ENCODE measurements at places on chromosomes 13 and 19.
A peak's percentile ranks its signal among the peaks of the same experiment; 100 is the strongest.

GRCh38 chr13:34583181-34583580 is 358.9 kb upstream of the NBEA start:
- no peak overlapping the region for H3K4me3 ChIP-seq
- H3K4me1 ChIP-seq = no peaks in the 10 kb centered on the region
- no peak for DNase-seq

GRCh38 chr19:28941833-28942232 is 271.1 kb downstream of the UQCRFS1 start:
- no peaks in the 10 kb centered on the region for H3K4me1 ChIP-seq
- DNase-seq = no peak

- DNase-seq = no peak
- no peak overlapping the region for H3K4me3 ChIP-seq
- peaks cover 4% of the 10 kb centered on the region for H3K4me1 ChIP-seq
- H3K27me3 ChIP-seq = no peaks in the 10 kb centered on the region
- H3K36me3 ChIP-seq = no peaks in the 10 kb centered on the region
These were observed 17.1 kb downstream of the ARL11 start for GRCh38 chr13:49645451-49645850.

- H3K27me3 ChIP-seq = no peaks in the 10 kb centered on the region
- peaks cover 21% of the 10 kb centered on the region for H3K4me1 ChIP-seq
- H3K27ac ChIP-seq = no peak overlapping the region
- DNase-seq = no peak
These were observed 1193.8 kb downstream of the SLITRK1 start for GRCh38 chr13:82688400-82688994.

GRCh38 chr19:12628040-12629022 is 17.6 kb downstream of the ZNF791 start:
- H3K27me3 ChIP-seq = no peaks in the 10 kb centered on the region
- no peak overlapping the region for H3K4me3 ChIP-seq
- H3K36me3 ChIP-seq = peaks cover 61% of the 10 kb centered on the region
- DNase-seq = no peak
- no peak overlapping the region for H3K27ac ChIP-seq

GRCh38 chr13:98254513-98254912 is 77.4 kb upstream of the RNF113B start:
- no peaks in the 10 kb centered on the region for H3K36me3 ChIP-seq
- DNase-seq = no peak
- no peak overlapping the region for H3K27ac ChIP-seq
- H3K27me3 ChIP-seq = peaks cover 2% of the 10 kb centered on the region
- no peak overlapping the region for H3K4me3 ChIP-seq

DNA sequence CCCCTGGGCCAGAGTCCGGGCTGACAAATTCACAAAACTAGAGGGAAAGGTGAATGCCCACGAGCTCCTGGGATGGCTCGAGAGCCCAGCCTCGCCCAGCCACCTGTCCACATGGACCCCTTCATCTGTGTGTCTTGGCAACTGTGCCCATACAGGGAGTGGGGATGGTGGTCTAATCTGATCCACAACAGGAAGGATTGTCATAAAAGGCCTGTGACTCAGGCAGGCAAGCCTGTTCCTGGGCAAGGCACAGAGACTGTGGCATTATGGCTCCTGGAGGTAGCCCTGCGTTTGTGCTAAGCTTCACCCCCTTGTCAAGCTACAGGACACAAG is 20.0 kb downstream of the CAPS start:
- no peak for DNase-seq
- no peaks in the 10 kb centered on the region for H3K4me1 ChIP-seq
- H3K4me3 ChIP-seq = no peak overlapping the region
- H3K27me3 ChIP-seq = no peaks in the 10 kb centered on the region
- peaks cover 11% of the 10 kb centered on the region for H3K36me3 ChIP-seq

GRCh38 chr13:20127262-20127561 is 33.6 kb downstream of the GJA3 start:
- peak; percentile 34 for DNase-seq
- no peak overlapping the region for H3K27ac ChIP-seq
- no peaks in the 10 kb centered on the region for H3K4me1 ChIP-seq
- peak overlapping the region; percentile 65 for H3K4me3 ChIP-seq

DNA sequence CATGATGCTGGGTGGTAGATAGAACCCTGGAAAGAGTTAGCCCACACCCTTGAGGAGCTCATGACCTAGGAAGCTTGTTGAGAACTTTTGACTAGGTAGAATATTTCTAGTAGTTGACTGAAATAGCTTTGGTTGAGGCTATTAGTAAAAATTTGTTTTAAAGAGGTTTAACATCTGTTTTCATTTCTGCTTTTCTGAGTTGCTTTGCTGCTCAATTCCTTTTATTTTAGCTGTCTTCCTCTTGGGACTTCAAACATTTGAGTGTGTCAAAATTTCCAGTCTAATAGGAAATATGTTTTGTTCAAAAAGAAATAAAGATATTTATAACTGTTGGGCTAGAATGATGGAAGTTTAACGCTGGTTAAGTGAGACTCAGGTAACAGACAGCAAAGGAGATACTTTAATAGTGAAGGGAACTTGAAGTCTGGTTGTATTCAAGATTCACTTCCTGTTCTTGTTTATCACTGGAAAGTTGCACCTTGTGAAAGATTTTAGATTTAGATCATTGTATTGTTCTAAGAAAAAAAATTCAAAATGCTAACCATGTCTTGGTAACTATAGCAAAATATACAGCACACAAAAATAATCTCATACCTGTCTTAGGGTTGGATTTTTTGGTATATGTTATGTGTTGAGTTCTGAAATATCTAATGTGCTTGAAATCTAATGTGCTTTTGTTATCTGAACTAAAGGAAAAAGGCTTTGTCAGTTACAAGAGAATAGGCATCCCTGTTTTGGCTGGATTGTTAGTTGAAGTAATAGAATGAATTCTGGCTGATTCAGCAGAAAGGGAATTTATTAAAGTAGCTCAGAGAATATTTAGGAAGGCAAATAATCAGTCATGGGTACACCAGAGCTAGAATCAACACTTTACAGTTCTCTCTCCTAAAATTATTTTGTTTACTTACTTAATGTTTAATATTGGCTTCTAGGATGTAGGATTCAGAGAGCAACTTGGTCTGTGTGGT is 24.4 kb upstream of the GPR18 start:
- H3K27me3 ChIP-seq = no peaks in the 10 kb centered on the region
- peaks cover 88% of the 10 kb centered on the region for H3K4me1 ChIP-seq
- no peak overlapping the region for H3K4me3 ChIP-seq
- DNase-seq = no peak
- H3K36me3 ChIP-seq = peaks cover 35% of the 10 kb centered on the region

DNA sequence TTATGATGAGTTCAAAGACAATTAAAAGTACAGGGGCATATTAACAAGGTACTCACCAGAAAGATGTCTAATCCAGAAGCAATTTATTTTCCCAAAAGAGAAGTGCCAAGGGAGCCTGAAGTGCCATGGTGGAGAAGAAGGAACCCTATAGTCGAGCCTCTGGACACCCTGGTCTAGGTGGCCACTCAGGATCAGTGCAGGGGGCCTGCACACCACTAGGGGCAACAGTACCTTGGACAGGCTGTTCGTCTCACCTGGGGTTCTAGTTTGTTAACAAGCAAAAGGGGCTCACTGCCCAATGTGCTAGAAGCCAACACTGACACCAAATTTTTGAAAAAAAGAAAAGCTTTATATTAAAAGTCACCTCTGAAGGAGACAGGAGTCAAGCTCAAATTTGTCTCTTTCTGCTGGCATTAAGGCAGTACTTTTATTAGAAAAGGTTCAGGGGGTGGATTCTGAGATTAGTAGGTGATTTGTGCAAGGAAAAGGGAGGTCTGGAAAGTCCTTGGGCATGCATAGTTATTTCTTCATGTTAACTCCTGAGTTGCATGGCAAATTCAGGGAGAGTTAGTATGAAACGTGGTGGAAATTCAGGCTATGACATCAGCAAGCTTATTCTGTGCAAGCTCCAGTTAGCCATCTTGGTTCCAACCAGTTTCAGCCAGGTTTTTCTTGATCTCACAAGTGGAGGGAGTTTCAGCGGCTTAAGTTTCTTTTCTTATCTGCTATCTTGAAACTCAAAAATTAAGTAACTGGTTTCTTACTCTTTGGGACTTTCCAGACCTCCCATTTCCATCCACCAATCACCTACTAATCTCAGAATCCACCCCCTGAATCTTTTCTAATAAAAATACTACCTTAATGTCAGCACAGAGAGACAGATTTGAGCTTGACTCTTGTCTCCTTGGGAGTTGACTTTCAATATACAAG is 884 bp upstream of the CBY2 start:
- H3K4me1 ChIP-seq = peaks cover 11% of the 10 kb centered on the region
- H3K4me3 ChIP-seq = no peak overlapping the region
- H3K36me3 ChIP-seq = no peaks in the 10 kb centered on the region

DNA sequence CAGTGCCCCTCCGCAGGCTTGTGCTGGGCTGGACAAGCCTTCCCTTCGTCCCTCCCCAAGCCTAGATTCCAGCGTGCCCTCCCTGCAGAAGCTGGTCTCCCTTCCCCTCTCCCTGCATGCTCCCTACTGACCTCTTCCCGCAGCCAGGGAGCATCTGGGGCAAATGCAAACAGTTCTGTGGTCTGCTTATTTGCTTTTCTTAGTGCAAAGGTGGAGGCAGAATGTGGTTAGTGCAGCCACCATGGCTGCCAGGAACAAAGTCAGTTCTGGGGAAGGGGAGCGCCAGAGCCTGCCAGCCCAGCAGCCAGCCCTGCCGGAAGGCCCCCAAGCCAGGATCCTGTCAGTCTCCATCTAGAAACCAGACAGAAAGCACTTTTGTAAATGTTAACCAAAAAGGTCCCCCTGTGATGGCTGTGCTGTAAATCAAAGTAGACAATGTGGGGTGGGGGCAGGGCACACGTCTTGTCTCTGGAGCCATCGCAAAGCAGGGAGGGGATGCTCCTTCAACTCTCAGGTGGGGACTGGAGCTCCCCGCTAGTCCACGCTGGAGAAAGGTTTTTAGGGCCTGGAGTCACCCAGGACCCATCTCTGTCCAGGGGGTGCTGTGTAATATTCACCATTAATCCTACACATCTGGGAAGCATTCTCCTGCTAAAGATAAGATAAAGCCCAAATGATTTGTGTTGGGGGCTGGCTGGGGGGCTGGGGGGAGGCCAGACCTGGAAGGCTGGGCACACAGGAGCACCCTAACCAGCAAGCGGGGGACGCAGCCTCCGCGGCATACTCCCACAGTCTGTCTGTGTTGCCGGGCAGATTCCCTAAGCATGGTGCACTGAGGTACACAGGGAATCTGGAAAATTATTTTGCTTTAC is 30.9 kb downstream of the SERP2 start:
- no peaks in the 10 kb centered on the region for H3K36me3 ChIP-seq
- H3K27me3 ChIP-seq = no peaks in the 10 kb centered on the region
- H3K4me3 ChIP-seq = no peak overlapping the region
- no peak overlapping the region for H3K27ac ChIP-seq
- no peaks in the 10 kb centered on the region for H3K4me1 ChIP-seq
- no peak for DNase-seq

DNA sequence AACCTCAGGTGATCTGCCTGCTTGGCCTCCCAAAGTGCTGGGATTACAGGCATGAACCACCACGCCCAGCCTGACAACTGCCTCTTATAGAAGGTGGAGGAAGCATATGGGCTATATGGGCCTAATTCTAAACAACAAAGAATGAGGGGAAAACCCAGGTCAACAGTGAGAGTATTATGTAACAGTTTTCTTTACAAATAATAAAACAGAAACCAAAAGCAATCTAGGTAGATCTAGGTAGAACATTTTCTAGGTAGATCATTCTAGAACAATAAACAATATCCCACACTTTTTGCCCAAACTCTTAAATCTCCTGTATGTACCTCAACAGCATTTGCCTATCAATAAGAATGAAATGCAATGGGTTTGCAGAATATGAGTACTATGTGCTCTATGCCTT is 267.4 kb downstream of the ABCC4 start:
- no peaks in the 10 kb centered on the region for H3K27me3 ChIP-seq
- H3K4me3 ChIP-seq = no peak overlapping the region
- H3K27ac ChIP-seq = no peak overlapping the region
- peaks cover 5% of the 10 kb centered on the region for H3K4me1 ChIP-seq
- H3K36me3 ChIP-seq = peaks cover 31% of the 10 kb centered on the region

DNA sequence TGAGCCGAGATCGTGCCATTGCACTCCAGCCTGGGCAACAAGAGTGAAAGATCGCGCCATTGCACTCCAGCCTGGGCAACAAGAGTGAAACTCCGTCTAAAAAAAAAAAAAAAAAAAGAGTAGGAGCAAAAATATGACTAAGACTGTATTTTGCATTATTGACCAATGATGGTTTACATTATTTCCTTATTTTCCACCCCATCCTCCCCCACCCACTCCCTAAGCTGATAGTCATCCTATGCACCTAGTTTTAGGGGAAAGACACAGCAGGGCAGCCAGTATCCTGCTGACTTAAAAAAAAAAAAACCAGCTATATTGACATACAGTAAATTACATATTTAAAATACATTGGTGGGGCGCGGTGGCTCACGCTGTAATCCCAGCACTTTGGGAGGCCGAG is 25.1 kb downstream of the VAV1 start:
- peak overlapping the region; percentile 34 for H3K27ac ChIP-seq
- peaks cover 50% of the 10 kb centered on the region for H3K36me3 ChIP-seq
- H3K27me3 ChIP-seq = no peaks in the 10 kb centered on the region
- DNase-seq = peak; percentile 14

- peaks cover 7% of the 10 kb centered on the region for H3K27me3 ChIP-seq
- no peaks in the 10 kb centered on the region for H3K36me3 ChIP-seq
- peaks cover 13% of the 10 kb centered on the region for H3K4me1 ChIP-seq
- no peak overlapping the region for H3K4me3 ChIP-seq
These were observed 4.2 kb upstream of the PAFAH1B3 start for GRCh38 chr19:42306646-42307045.

DNA sequence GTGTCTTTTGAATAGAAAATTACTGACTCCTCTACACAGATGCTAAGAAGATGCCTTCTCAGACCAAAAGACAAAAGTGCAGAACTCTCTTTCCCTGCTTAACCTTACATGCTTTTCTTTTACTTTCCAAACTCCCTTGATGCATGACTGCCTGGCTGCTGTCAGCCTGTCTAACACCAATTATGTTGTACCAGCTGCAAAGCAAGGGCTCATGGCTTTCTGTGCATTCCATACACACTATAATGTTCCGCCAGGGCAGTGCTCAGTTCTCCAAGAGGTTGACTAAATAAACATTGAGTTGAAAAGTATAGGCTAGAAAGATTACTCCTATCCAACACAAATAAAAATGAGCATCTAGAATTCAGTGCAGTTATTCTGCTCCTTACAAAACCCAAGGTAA is 330.4 kb upstream of the NBEA start:
- H3K27me3 ChIP-seq = no peaks in the 10 kb centered on the region
- H3K4me3 ChIP-seq = no peak overlapping the region
- no peak for DNase-seq
- H3K27ac ChIP-seq = no peak overlapping the region
- no peaks in the 10 kb centered on the region for H3K36me3 ChIP-seq

Measured in activated CD8-positive, alpha-beta T cell treated with anti-CD3 and anti-CD28 coated beads for 36 hours (primary cell).